ENCODE measurements at places on chromosomes 5 and 9. TPM values are rescaled to one million over a fixed set of nuclear protein-coding genes. Genes with fewer than 3 reads are reported as not detected.
A peak's percentile ranks its signal among the peaks of the same experiment; 100 is the strongest.

The PCDHB16 gene
- 5.0 TPM for total RNA-seq

The ANAPC2 gene
- 39.1 TPM for total RNA-seq

The TMEM232 gene
- 2.5 TPM for total RNA-seq

The PDE8B gene
- 15.1 TPM for total RNA-seq

The CNTNAP3 gene
- total RNA-seq: 15.9 TPM

The CD74 gene
- total RNA-seq: 279 TPM

The SAPCD2 gene
- total RNA-seq: 0.33 TPM

- DNase-seq: no peak
Measured at GRCh38 chr5:9067154-9067553, 478.7 kb downstream of the SEMA5A start.

- DNase-seq: no peak
Measured at GRCh38 chr5:142512043-142513042, 173.5 kb downstream of the FGF1 start.

DNA sequence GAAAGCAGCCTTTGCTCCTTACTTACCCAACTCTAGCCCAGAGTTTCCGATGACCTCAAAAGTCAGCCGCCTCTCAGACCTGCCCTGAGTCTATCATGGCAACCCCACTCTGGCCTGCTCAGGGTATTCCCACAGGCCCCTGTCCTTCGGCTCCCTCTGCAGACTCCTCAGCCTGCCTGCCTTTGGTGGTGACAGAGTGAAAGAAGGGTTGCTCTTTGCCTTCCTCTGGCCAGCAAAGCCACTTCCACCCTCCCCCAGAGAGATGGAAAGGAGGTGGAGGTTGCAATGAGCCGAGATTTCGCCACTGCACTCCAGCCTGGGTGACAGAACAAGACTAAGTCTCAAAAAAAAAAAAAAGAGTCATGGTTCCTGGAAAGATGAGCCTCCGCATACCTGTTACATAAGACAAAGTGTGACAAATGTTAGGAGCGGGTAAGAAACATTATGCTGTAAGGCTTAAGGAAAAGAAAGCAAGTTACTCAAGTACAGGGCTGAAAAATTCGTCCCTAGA lies 2.3 kb upstream of the SMIM33 start:
- no peak for DNase-seq

GRCh38 chr5:132664696-132665209 lies 6.8 kb downstream of the IL13 start:
- DNase-seq: no peak

GRCh38 chr5:146633323-146633764 lies 117.4 kb upstream of the GPR151 start:
- DNase-seq: no peak

GRCh38 chr5:169980418-169981053 lies at the start of gene INSYN2B:
INSYN2B (minus strand) TSS chr5:169980495; CDS start chr5:169883898, 96,597 bp downstream.
- DNase-seq: peak; percentile 82

DNA sequence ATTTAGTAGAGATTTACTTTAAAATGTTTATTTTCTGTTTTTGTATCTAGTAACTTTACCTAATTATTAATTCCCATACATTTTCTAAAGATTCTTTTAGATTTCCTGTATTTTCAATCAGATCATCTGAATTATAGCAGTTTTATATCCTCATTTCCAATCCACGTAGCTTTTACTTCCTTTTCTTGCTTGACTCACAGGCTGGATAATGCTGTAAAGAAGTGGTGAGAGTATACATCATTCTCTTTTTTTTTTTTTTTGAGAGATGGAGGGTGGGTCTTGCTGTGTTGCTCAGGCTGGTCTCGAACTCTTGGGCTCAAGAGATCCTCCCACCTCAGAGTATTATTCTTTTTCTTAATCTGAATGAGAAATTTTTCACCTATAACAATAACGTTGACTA lies 11.2 kb upstream of the SETX start:
- no peak for DNase-seq
